ENCODE measurements at places on chromosomes 4 and X.

DNA sequence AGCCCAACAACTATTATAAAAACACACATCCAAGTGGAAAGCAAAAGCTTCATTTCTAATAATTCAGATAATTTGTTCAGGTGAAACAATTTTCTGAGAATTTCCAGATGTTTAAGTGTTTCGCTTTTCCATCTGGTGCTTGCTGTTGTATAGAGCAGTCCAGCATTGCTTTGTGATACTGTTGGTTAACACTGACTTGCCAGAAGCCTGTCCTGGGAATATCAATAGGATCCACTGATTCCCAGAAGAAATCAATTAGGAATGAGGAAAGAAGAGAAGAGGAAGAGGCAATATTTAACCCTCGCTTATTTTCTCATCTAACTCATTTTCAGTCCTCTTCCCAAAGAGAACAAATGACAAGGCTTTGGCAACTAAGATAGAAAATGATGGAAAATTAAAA is 94.9 kb upstream of the DDIT4L start:
- no peak for DNase-seq

- no peak for DNase-seq
These were observed 421.9 kb downstream of the ANKRD50 start for GRCh38 chr4:124290678-124291077.

DNA sequence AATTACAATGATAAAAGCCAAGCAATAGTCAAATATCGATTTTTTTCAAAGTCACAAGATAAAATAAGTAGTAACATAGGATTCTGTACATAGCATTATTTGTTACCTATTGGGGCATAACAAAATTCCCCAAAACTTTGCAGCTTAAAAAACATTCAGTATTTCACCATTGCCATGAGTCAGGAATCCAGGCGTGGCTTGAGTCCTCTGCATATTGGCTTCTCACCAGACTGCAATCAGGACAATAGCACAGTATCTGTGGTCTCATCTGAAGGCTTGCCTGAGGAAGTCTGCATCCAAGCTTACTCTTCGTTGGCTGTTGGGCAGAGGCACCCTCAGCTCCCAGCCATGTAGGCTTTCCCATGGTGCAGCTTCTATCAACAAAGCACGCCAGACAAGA is 6.2 kb upstream of the CTBP1 start:
- no peak for DNase-seq

DNA sequence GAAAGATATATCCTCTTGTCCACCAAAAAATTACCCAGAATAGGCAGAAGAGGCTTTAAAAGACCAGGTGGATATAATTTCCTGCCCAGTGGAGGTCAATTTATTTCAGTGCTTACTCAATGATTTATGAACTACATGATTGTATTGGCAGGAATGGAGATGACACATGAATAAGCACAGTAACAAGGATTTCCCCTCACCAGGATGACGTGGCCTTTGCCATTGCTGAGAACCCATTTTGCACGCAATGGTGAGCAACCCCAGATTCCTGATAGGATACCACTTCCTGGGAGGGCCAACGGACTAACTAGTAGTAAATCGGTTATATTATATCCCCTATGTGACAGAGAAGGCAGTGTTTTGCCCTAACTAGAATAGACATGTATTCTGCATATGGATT is 11.6 kb upstream of the TTC29 start:
- DNase-seq: no peak

- DNase-seq: no peak
These were observed 164.0 kb downstream of the PRKX start for GRCh38 chrX:3549411-3549911.

DNA sequence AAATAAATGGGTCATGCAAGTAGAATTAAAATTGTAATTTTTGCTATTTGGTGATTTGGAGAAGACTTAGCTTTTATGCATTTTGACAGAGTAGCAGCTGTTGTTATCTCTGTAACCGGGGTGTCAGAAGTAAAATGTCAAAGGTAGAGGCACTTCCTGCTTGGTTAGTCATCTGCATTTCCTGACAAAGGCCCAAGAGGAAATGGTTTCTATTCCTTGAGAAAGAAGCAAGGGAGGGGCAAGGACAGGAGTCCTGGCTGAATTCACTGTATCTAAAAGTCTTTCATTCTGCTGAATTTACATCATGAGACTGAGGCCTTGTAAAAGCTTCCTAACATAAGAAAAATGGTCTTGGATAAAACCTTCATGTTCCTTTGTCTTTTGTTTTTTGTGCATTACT is 550.9 kb upstream of the BOD1L1 start:
- no peak for DNase-seq

GRCh38 chr4:153154007-153154975 is 50.0 kb upstream of the TRIM2 start:
- peak; percentile 22 for DNase-seq

DNA sequence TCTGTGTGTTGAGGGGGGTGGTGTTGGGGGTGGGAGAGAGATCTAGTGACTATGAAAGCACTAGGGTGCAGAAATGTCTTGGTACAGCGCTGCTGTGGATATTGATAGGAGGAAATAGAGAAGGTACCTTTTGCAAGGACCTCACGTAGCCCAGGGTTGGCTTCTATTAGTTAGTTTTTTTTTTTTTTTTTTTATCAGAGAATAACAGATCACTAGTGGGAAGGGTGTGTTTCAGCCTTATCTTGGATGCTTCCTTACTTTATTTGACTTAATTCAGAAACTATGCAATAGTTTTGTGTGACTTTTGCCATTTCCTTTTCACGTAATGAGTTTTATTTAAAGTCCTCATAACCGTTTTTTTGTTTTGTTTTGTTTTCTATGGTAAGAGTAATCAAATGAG is 16.4 kb upstream of the PGRMC2 start:
- no peak for DNase-seq

DNA sequence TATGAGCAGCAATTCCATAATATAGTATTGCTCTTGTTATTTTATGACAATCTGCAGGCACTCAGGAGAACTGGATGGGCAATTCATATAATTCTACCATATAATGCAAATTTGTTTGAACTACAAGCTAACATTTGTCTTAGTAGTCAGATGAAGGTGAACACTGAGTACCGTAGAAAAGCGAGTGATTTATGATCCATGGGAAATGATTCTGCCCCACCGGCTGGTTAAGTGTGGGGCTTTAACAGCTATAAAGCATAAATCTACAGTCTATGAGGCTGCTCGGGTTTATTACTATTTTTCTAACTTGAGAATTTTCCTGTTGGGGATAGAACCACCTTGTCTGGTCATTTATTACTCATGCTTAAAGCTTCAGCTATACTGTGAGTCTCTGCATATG is 275.5 kb downstream of the PCDH10 start:
- no peak for DNase-seq

DNA sequence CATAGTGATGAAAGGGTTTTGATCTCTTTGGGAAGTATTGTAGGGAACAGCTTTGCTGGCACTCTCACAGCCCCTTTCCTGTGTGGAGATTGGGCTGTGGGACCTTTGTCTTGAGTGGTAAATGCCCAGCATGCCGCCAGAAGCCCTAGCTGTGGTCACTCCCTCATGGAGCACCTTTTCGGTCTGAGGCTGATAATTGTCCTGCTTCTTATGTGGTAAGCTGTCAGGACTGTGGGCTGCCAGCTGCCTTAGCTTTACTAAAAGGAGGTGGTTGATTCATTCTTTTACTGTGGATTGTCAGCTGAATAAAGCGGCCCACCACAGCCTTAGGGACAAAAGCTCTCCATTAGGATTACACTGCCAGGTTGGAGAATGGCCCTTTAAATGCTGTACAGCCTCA is 7.1 kb downstream of the PASD1 start:
- DNase-seq: no peak
